A549 treated with DMSO at 1 μM for 4 hours (cell line): ENCODE measurements at places on chromosomes 2 and 18. TPM values are rescaled to one million over a fixed set of nuclear protein-coding genes. Genes with fewer than 3 reads are reported as not detected.

Gene PAX8
- 0.55 to 1.5 TPM (median 0.63 TPM) in 5 replicates for total RNA-seq

Gene CPLX4
- not detected in 5 replicates for total RNA-seq

Gene HOXD12
- total RNA-seq, result not detected in 5 replicates

Gene SALL3
- total RNA-seq, result not detected in 5 replicates

Gene SNORC
- total RNA-seq, result 5.4 to 13.3 TPM (median 10.3 TPM) in 5 replicates

Gene MORN2
- total RNA-seq, result 36.8 to 51.2 TPM (median 43.1 TPM) in 5 replicates

Gene CPO
- 0.09 to 0.19 TPM (median 0.17 TPM) in 3 of 5 replicates, not detected in the others for total RNA-seq

Gene EPAS1
- total RNA-seq, result 97.2 to 112 TPM (median 110 TPM) in 5 replicates

Gene C18orf54
- 2.1 to 3.5 TPM (median 2.8 TPM) in 5 replicates for total RNA-seq

Gene METTL21A
- total RNA-seq, result 29.2 to 33.3 TPM (median 30.4 TPM) in 5 replicates
